ENCODE measurements at places on chromosomes 12 and 14.

DNA sequence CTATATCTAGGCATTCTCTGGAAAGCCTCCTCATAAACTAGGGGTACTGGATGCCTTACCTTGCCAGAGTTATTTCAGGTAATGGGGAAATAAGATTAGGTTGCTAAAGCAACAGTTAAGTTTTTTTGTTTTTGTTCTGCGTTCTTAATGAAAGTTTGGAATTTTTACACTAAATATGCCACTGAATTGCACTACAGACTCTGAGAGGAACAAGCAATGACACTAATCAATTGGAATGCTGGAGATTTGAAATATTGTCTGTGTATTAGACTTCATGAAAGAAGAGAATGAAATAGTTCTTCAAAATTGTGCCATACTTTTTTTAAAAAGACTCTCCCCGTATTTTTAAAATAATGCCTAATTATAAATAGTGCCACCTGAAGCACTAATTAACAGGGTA is 287.8 kb downstream of the NAV3 start:
- DNase-seq = no peak

DNA sequence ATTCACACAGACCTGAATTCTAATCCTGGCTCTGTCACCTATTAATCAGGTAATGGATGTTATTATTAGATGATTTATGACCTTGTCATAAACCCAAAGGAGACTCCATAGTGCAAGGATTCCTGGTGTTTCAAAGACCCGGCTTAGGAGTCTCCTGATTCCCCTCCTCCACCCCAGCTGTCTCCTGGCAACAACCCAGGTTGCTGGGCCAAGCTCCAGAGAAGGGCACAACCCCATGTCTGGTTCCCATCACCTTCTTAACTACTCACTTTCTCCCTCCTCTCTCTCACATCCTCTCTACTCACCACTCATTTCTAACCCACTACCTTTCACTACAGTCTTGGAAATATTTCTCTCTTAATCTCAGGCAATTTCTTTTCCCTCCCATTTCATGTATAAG is 41.6 kb downstream of the RHOJ start:
- no peak for DNase-seq

DNA sequence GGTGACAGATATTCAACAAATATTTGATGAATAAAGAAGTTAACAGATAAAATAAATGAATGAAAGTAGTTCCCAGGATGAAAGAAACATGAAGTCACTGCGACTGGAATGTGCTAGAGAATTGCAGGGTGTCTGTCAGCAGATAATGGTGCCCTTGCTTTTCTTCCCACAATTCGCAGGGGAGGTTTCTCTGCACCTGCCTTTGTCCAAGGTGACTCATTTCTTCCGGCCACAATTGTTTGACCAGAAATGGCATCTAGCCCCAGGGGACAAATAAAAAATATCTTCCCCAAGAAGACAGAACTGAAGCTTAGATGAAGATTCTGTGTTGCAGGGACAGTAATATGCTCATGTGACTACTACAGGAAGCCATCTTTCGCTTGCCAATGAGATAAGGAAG is 316.1 kb upstream of the TBX3 start:
- DNase-seq = no peak

- DNase-seq = no peak
Measured at GRCh38 chr14:92673601-92674150, 74.8 kb downstream of the LGMN start.

DNA sequence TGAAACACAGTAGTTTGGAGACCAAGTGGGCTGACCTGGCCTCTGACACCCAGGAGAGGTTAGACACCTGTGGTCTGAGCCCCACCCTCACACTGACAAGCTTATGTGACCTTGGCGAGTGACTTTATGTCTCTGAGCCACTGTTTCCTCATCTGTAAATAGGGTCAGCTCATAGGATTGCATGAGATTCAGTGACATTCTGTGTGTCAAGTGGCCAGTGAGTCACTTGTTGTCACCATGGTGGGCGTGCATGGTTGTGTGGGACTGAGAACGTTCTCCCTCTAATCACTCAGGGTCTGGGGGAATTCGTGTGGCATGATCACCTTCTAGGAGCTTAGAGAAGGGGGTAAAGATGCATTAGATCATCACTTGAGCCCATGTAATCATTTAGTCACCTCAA is 146.4 kb downstream of the PHETA1 start:
- DNase-seq = no peak

All from right renal pelvis (tissue), 4 donors.